ENCODE measurements at places on chromosomes 3 and 15.

DNA sequence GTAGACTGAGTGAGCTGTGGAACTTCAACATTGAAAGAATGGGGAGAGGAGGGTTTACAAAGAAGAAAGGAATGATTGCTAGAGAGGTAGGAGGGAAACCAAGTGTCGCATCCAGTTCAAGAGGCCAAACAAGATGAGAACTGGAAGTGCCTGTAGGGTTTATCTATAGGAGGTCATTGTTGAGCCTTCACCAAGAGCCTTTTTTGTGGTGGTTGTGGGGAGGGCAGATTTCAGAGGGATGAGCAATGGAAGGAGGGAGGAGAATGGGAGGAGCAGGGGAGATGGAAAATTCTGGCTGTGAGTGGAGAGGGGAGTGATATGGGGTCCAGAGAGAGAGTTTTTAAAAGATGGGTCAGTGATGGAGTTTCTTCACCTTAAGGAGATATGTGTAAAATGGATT is 8.5 kb downstream of the PDIA5 start:
- no peak for DNase-seq

DNA sequence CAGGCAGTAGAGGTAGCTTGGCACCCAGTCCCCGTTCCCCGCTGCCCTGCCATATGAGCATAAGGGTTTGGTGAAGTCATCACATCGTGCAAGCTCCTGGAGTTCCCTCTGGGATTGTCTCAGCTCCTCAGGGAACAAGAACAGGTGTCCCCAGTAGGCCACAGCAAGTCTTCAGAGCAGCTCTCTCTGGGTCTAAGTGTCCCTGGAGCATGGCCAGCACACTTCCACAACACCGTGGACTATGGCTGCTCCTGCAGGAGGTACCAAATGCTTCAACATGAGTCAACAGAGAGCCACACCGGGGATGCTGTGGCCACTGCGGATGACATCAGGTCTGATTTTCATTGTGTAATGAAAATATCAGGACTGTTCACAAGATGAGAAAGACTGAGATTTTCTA is 23.1 kb downstream of the ABHD6 start:
- no peak for DNase-seq

DNA sequence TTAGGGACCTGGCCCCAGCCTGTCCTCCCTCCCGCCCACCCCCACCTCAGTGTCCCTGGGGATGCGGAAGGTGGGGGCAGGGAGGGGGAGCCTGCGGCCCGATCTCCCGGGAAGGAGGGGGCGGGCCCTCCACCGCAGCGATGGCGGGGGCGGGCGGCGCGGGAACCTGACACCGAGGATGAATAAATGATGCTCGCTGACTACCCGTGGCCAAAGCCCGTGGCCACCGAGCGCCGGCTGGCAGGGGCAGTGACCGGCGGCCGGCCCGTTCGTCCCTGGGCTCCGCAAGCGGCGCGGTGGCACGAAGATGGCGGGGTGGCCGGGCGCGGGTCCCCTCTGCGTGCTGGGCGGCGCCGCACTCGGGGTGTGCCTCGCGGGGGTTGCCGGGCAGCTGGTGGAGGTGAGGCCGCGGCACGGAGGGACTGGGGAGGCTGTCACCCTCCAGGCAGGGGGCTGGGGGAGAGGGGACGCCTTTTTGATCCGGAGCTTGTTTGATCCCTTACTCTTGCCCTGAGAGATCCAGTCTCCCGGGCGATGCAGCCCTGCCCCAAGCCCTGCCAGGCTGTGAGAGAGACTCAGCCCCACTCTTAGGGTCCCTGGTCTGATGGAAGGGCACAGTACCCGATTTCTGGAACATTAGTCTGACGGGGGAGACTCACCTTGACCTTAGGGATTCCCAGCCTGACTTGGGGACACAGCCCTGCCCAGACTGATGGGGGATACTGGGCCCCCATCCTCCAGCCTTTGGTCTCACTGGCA is at the start of gene TMIE:
Gene TMIE (plus strand): TSS at position 212 of the 759 bp plus-strand sequence. CDS start 96 bp downstream, at position 308.
- no peak for DNase-seq

DNA sequence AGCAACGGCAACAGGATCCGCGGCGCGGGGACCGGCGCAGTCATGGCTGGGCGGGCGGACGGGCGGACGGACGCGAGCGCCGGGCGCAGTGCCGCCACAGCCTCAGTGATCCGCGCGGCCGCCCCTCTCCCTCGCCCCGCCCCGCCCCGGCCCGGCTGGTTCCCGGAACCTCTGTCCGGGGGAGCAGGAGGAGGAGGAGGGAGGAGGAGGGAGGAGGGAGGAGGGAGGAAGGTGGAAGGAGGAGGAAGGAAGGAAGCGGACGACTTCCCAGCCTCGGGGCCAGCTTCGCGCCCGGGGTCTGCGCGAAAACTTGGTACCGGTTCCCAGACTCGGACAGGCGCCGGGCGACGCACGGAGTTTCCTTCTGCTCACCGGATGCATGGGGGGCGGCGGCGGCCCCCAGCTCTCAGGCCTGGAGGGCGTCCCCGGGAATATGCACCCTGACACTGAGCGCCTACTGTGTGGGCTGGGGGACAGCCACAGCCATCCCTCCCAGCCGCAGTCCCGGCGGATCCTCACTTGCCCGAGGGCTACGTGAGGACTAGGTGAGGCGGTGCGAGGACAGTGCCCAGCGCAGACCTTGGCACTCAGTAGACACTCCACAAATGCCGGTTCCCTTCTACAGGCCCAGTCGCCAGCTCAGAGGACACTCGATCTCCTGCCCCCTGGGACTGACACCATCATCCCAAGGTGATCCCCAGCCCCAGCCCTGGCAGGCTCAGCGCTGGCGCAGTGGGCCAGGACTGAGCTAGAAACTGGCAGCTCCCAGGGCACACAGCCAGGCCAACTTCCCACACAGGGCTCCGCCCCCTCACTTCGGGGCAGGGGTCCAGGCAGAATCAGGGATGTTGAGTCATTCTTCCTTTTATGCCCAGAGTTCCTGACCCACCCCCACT is at the start of gene SHISA5:
Gene SHISA5 (minus strand): TSS at position 124 of the 896 bp plus-strand sequence. CDS start 80 bp downstream, at position 44.
- DNase-seq = no peak

DNA sequence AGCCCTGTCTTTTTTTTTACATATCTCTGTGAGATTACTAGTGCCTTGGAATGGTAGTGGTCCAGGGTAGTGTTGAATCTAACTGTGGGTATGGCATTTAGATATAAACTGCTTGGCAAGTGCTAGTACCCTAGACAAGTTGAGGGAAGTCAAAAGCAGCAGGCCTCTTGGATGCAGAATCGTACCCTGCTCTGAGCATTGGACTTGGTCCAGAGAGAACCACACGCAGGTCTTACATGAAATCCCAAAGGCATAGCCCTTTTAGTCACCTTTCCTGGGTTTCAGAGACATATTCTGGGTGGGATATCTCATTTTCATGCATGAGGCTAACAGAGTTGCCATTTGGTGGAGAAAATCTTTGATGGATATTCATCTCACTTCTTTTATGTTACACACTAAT is 641.4 kb downstream of the PDCD6IP start:
- DNase-seq = no peak

GRCh38 chr15:70265466-70265978 is 167.8 kb upstream of the TLE3 start:
- no peak for DNase-seq

GRCh38 chr3:42702066-42702951 is at the start of gene HHATL:
Gene HHATL (minus strand): TSS chr3:42702798. CDS start chr3:42700826, 1,972 bp downstream.
- no peak for DNase-seq

- no peak for DNase-seq
These were observed 236.8 kb downstream of the TLE3 start for GRCh38 chr15:69860921-69861320.

- DNase-seq = no peak
These were observed 61.8 kb downstream of the SLC12A8 start for GRCh38 chr3:125150525-125151441.

- DNase-seq = no peak
These were observed 303.5 kb upstream of the LRRFIP2 start for GRCh38 chr3:37477711-37478487.

DNA sequence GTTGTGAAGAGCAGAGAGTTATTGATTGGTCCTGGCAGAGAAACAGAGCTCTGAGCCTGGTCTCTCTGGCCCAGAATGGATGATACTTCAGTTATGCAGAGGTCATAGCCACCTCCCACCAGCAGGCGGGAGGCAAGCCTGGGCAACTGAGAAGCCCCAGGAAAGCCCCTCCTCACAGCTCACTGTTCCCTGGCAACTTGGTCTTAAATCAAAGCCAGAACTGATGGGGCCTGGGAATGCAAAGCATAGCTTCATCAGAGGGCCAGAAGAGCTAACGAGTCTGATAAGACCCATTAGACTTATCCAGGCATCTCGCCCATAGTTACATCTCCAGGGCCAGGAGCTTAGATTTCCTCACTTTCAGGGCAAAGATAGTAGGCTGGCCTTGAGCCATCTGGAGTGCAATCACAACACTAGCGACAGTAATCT is 5.5 kb upstream of the COLQ start:
- DNase-seq = no peak

- DNase-seq = no peak
These were observed 136.4 kb downstream of the B3GALNT1 start for GRCh38 chr3:160968761-160969160.

- no peak for DNase-seq
These were observed 2.8 kb upstream of the PLXNB1 start for GRCh38 chr3:48432411-48433371.

DNA sequence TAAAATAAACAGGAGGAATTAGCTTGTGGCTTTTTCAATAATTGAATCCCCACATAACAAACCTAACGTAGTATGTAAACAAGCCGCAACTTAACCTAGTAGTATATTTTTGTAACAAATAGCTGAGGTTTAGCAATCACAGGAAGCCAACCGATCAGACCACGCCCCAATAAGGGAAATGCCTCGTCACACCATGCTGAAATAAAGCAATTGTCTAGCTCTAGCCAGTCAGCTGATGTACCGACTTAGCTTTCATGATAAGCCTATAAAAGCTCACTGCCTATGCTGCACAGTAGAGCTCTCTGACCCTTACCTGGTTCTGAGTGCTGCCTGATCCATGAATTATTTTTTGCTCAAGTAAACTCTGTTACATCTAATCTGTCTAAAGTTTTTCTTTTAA is 208.9 kb downstream of the ROBO1 start:
- no peak for DNase-seq

DNA sequence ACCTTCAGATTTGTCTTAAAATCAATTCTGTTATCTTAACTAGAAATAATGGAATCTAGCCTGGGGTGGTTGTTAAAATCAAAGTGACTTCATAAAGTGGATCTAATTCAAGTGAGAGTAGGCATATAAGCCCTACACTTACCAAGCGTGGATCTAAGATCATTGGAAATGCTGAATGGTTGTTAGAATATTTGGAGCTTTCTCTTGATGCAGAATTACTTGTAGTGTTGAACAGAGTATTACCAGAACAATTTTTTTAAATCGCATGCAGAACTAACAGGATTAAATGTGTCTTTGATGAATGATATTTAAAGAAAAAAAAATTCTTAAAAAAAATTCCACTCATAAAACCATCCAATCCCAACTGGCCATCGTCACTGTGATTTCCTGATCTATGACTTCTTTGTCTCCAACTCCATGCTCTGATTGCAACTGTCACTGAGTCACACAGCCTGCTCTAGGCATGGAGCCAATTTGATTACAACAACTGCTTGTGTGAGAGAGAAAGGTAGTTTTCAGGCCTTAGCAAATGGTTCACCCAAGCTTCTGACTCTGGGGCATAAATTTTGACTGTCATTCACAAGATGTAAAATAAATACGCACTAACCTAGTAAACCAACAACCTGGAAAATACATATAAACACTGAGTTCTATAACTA is 25.9 kb upstream of the SPRED1 start:
- DNase-seq = no peak

DNA sequence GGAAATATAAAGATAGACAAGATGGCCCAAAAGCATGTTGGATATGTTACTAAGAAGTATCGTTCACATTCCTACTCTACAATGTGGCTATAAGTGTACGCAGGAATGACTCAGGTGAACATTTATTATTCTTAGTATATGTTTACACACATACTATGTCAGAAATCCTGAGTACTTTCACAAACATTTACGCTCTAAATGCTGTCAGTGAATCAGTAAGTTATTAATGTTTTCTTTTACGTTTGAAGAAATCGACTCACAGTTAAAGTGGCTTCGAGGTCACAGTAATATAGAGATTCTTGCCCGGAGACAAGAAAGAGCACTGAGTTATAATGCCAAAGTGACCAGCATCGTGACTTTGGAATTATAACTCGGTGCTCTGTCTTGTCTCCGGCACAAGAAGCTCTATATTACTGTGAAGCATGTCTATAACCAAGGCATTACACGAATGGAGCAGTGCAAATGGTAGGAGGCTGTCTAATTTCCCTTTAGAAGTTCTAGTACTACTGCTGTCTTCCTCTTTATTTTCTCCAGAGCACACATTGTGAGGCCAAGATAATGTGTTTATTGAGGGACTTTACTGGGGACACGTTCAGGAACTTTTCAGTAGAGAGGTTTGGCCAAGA is 61.8 kb upstream of the P3H2 start:
- DNase-seq = no peak

DNA sequence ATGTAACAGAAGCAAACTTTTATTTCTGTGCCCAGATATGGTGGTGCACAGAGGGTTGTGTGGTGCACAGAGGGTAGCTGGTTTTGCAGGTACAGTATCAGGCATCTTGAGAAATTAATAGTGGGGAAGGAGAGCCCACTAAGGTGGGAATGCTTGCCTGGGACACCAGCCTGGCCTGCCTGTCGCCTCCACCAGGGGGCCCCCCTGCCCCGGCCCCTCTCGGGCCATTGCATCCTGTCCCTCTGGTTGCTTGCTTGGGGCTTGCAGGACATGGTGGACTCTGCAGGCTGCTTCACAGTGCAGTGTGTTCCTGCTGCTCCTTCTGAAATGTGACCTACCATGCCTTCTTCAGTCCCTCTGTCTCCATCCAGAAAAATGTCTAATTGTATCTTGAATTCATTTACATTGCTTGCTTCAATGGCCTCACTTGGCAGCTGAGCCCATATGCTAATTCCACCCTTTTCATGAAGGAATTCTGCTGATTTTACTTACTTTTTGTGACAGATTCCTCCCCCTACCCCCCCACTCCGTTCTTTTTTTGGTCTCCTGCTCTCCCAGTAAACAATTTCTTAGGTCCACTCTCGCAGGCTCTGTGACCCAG is 73.6 kb downstream of the EEFSEC start:
- no peak for DNase-seq
